AG08395 (cell line): ENCODE measurements at places on chromosomes 4 and X.

- DNase-seq: no peak
Measured at GRCh38 chr4:41050880-41051775, 163.2 kb downstream of the APBB2 start.

DNA sequence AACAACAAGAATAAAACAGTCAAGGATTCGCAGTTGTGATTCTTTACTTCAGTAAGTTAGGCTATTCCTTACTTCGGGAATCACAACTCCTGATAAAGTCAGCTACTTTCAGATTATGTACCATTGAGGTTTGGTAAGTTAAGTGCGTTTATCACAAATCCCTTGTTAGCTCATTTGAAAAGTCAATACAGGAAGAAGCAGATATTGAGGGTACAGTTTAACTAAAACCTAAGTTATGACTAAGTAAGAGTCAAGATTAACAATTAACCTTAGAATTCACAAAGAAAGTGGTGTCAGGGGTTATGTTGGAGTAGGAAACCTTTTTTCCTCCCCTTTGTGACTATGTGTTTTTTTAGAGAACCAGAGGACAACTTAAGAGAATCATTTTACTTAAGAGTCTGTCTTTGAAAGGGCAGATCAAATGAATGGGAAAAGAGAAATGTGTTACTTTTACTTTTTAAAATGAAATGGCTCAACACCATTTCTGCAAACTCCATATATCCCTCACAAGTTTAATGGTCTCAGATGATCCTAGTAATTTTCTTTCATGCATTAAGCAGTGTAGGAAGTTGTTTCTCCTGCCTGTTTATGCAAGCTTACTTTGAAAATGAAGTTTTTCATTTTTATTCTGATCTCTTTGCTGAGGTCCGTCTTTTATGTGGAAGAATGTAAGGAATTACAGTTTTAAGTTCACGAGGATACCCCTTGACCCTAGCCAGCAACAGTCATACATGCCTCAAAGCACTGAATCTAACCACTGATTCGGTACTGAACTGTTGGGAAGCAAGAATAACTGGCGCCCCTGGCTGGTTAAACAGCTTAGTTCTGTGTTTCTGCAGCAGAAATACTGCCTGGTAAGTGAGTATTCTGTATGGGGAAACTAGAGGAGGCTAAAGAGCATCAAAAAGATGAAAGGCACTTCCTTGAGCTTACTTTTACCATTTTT is 211.7 kb downstream of the SLC4A4 start:
- peak; percentile 19 for DNase-seq

GRCh38 chr4:173763389-173763788 is 233.4 kb upstream of the HAND2 start:
- DNase-seq: no peak

DNA sequence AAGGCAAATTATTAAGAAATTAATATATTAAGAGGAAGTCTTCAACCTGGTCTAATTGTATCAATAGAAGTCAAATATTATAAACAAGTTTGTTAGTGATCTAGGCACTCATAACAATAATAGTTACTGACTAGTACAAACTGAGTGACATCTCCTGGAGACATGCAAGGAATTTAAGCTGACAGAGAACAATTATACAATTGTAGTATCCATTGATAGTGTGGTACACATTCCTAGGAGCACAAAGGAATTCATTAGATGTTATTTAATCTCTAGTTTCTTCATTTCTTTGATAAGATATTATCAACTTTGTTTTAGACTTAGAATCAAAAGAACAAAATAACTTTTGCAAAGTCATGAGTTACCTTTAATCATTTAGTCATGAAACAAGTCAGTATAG is 1048.6 kb downstream of the PCDH7 start:
- no peak for DNase-seq

DNA sequence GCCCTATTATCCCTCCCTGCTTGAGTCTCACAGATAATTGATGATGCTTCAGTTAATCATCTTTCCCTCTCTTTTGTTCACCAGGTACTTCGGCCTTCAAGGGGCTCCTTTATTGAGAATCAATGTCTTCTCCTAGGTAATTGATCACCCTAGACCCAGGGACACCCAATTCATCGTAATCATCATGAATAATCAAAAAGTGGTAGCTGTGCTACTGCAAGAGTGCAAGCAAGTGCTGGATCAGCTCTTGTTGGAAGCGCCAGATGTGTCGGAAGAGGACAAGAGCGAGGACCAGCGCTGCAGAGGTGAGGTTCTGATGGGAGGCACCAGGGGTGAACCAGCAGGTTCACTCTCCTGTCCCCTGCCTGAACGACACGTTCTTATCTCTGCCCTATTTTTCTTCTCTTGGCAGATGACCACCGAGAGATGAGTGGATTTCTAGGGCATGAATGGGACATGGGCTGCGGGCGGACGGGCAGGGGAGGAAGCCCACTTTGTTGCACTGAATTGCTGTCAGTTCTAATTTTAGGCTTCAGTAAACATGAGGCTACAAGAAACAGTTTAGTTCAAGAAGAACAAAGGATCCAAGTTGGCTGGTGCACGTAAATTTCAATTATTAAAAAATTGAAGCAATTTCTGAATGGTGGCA is 80.5 kb downstream of the ALPK1 start:
- no peak for DNase-seq

- no peak for DNase-seq
Measured at GRCh38 chr4:90187148-90187884, 60.1 kb downstream of the CCSER1 start.

- no peak for DNase-seq
Measured at GRCh38 chr4:133151691-133152329, 2.7 kb downstream of the PCDH10 start.

DNA sequence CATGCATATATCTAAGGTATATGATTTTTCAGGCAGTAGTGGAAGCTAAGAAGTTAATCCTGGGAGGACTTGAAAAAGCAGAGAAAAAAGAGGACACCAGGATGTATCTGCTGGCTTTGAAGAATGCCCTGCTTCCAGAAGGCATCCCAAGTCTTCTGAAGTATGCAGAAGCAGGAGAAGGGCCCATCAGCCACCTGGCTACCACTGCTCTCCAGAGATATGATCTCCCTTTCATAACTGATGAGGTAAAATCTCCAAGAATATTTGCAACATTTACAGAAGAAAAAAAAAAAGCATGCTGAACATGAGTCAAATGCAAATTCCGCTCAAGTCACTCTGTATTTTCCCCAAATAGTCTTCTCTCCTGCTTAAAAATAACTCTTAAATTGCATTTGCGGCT is 32.1 kb downstream of the MTTP start:
- no peak for DNase-seq

DNA sequence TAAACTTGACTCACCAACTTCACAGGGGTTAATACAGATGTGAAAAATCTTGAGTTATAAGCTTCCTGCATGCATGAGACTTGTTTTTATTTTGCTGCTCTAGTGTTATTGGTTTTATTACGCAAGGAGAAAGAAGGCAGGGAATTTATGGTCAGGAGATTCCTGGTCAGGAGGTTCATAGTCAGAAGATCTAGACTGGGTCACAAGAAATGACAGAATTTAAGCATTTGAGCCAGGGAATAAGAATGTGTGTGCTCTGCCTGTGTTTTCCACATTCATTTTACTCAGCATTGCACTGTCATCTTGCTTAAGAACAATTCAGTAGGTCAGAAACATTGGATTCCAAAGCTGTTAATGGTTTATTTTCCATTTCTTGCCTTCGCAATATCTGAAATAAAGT is 2522.1 kb downstream of the ARAP2 start:
- peak; percentile 14 for DNase-seq

DNA sequence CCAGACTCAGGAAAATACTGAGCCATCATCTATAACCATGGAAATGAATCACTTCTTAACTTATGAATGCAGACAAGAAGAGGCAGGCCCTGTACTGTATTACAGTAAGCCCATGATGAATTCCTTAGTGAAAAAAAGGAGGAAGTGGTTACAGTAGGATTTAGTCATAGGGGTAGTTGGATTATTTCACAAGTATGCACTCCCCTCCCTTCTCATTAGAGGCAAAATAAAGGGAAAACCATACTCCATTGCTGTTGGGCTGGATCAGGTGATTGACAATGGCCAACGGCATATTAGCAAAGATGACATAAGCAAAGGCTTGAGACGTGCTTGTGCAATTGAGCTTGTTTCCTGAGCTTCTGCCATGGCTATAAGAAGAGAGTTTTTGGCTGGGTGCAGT is 181.1 kb upstream of the PRPS2 start:
- DNase-seq: peak; percentile 52

- peak; percentile 48 for DNase-seq
Measured at GRCh38 chrX:40809210-40809609, 73.9 kb upstream of the MED14 start.

DNA sequence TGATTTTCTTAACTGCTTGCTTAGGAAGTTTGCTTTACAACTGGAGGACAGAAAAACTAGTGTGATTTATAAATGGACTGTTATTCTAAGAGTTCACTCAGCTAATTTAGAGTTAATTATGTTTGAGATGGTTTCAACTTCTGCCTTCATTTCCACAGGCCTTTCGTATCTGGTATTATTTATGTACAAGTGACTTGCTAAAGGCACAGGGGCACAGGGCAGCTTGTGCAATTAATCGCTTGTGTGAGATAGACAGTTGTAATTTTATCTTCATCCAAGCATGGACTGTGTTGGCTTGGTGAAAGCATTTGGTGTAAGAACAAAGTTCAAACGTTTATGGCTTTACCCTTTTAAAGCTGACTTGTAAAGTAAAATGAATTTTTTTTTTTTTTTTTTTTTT is 38.3 kb downstream of the GPAT3 start:
- DNase-seq: no peak

- DNase-seq: no peak
Measured at GRCh38 chr4:53711926-53712325, 120.6 kb upstream of the LNX1 start.

- DNase-seq: no peak
Measured at GRCh38 chrX:136667446-136668168, 19.6 kb downstream of the CD40LG start.

DNA sequence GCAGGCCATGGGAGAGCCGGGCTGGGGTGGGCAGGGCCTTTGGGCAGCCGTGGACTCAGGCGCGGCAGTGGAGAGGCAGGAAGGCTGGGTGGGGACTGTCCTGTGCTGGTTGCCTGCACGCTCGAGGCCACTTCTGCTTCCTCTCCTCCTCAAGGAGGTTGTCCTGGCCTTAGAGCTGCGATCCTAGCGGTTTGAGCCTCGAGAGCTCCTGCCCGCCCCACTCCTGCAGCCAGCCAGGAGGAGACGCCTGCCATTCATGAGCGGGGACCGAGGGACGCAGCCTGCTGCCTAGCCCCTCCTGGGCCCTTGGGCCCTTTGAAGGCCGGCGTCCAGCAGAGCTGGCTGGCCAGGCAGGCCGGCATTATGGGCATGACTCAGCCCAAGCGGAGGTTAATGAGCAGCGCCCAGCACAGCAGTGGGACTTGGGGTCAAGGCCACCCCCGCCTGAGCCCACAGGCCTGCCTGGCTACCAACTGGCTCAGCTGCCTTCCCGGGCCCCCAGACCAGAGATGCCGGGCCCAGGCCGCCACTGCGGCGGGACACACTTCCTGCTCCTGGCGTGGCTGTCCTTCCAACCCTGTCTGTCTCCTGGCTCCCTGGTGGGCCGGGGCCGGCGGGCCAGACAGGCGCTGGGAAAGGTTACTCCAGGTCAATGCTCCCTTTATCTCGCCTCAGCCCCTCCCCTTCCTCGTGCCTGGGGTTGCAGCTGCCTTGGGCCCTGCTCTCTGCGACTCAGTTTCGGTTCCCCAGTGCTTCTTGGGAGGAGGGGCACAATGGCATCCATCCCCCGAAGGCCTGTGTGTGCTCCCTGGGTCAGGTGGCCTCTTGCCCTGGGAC is 1.8 kb downstream of the ABCD1 start:
- peak; percentile 32 for DNase-seq
